ENCODE measurements at places on chromosomes 16 and 17.

DNA sequence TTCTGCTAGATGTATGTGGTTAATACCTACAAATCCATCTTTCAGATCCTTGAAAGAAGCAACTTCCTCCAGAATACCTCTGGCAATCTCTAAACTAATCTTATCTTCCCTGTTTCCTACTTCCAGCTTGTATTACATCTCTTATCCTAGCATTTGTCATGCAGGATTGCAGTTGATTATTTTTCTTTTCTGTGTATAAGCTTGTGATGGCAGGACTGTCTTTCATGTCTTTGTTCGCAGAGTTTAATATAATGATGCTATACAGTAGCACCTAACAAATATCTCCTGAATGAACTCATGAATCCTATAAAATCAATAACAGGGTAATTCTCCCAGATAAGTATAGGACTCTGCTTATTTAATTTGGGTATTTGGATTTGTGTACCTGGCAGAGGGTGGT lies 12.2 kb upstream of the UBE2G1 start:
- no peak for DNase-seq

DNA sequence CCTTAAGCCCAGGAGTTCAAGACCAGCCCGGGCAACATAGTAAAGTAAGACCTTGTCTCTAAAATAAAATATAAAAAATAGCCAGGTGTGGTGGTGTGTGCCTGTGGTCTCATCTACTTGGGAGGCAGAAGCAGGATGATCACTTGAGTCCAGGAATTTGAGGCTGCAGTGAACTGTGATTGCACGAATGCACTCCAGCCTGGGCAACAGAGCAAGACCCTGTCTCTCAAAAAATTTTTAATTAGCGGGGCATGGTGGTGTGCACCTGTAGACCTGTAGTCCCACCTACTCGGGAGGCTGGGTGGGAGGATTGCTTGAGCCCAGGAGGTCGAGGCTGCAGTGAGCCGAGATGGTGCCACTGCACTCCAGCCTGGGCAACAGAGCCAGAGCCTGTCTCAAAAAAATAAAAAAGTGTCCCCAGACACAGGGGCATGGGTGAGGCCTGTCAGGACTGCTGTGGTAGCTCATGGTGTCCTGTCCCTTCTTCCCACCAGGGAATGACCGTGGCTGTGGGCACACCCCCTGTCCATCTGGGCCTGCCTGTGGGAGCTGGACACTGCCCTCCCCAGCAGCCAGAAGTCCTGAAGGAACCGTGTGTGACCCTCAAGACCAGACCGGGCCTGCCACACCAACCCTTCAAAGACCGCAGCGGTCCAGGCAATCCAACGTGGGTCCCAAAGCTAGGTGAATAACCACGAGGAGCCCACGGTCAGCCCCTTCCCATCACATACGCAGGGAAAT lies 30.8 kb upstream of the GAA start:
- no peak for DNase-seq

DNA sequence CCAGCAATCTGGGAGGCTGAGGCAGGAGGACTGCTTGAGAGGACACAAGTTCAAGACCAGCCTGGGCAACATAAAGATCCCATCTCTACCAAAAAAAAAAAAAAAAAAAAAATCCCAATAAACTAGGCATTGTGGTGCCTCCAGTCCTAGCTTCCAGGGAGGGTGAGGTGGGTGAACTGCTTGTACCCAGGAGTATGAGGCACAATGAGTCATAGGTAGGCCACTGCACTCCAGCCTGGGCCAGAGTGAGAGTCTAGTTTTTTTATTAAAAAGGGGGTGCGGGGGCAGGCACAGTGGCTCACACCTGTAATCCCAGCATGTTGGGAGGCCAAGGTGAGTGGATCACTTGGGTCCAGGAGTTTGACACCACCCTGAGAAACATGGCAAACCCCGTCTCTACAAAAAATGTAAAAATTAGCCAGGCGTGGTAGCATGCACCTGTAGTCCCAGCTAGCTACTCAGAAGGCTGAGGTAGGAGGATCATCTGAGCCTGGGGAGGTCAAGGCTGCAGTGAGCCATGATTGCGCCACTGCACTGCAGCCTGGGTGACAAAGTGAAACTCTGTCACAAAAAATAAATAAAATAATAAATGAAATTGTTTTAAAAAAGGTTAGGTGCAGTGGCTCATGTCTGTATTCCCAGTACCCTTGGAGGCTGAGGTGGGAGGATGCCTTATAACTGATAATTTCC lies 7.8 kb upstream of the CHST6 start:
- DNase-seq = no peak

DNA sequence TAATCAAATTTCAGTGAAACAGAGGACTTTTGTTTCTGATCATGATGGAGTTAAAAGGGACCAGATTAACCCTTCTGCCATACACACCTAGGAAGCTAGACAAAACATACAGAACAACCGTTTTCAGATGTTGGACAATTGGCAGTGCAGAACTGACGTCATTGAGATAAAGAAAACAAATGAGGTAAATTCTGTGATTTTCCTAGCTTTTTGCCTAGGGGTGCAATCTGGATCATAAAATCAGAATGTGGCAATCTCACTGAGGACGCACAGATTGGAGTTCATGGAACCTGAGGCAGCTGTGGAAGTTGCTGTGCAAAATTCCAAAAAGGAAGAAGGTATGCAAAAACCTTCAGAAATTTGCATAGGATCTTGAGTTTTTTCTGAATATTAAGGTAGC lies 15.0 kb upstream of the USP32 start:
- DNase-seq = no peak

GRCh38 chr16:74111456-74111982 lies 185.1 kb upstream of the PSMD7 start:
- DNase-seq = no peak

- DNase-seq = no peak
These were observed 8.5 kb downstream of the IRX3 start for GRCh38 chr16:54277845-54278703.

DNA sequence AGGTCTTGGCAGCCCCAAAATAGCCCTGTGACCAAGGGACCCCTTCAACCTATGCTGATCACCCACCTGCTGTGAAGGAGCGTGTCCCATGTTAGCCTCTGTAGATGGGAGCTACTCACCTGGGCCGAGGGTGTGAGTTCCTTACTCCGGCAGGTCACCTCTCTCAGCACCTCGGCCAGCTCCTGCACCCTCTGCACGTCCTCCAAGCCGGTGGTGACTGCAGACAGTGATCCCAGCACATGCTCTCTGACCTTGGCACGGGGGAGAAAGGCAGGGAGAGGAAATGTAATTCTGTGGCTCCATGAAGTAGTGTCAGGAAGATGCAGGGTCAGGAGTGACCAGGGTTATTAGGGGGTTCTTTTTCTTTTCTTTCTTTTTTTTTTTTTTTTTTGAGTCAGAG lies 67.7 kb upstream of the BCO1 start:
- DNase-seq = no peak

DNA sequence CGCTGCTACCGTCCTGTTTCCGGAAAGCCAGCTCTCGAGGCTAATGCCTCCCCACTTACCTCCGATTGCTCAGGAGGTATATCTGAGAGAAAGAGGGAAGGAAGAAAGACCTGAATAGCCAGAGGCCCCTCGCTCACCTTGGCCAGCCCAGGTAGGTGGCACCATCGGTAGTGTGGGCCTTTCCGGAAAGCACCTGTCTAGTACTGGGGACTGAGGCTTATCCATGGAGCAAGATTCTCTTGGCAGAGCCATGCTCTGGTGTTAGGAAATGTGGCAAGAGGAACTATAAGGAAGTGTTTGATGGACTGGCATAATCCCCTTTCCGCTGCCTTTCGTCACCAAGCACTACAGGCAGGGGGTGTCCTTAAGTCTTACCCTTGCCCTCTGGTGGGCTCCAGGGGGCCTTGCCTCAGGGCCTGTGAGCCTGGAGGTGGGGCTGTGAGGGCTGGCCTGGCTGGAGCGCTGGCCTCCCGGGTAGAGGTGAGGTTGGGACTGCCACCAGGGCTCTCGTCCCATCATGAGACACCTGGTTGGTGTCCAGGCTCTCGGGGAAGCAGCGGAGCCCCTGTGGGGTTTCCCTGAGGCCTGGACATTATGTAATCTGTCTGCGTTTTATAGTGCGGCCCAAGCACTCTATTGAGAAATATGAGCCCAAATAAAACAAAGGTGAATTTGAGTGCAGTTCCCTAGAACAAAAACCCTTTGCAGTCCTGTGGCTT lies 2.9 kb downstream of the CMIP start:
- no peak for DNase-seq

GRCh38 chr17:50269477-50270434 lies 4.5 kb upstream of the TMEM92 start:
- DNase-seq = peak; percentile 88

DNA sequence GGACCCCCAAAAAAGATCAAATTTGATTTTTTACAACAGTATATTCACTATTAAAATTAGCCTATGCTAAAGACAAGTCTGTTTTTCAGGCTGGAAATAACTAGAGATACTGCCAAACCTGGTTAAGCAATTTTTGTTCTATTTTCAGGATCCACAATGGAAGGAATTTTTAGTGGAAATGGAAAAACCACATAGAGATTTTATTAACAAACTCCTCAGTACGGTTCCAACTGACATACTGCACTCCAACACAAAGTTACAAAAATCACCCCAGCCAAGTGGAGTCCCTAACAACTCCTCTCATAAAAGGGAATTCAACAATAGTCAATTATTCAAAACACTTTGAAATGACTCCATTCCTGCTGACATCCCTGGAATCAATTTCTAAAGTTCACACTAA lies 101.6 kb upstream of the TOB1 start:
- DNase-seq = no peak

- no peak for DNase-seq
These were observed 98.6 kb upstream of the PMFBP1 start for GRCh38 chr16:72270531-72270930.

DNA sequence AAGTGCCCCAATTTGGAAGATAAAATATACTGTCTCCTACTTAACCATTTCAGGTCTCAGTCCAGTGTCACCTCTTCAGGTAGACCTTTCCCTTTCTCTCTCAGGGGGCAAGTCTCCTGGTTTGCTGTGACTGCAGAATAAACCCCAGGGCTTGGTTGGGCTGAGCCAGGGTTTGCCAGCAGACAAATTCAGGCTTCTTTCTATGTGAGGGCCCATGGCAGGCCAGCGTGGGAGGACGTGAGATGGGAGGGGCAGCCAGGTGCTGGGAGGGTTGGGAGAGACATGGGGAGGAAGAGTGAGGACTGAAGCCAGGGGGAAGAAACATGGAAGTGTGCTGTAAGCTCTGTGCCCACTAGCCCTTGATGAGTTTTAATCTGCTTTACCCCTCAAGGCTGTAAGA lies 163.2 kb downstream of the SPECC1 start:
- DNase-seq = no peak

DNA sequence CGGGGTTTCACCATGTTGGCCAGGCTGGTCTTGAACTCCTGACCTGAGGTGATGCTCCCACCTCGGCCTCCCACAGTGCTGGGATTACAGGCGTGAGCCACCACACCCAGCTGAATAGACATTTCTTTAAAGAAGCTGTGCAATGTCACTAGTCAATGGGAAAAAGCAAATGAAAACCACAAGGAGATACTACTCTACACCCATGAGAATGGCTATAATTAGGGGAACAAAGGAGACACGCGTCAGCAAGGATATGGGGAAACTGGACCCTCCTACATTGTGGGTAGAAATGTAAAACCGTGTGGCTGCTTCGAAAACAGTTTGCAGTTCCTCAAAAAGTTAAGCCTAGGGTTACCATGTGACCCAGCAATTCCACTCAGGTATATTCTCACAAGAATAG lies 103.4 kb downstream of the VPS53 start:
- no peak for DNase-seq

GRCh38 chr16:82784573-82784968 lies 157.8 kb downstream of the CDH13 start:
- DNase-seq = no peak
